ENCODE measurements at places on chromosomes 2 and 18. TPM values are rescaled to one million over a fixed set of nuclear protein-coding genes. Genes with fewer than 3 reads are reported as not detected.
A peak's percentile ranks its signal among the peaks of the same experiment; 100 is the strongest.

DNA sequence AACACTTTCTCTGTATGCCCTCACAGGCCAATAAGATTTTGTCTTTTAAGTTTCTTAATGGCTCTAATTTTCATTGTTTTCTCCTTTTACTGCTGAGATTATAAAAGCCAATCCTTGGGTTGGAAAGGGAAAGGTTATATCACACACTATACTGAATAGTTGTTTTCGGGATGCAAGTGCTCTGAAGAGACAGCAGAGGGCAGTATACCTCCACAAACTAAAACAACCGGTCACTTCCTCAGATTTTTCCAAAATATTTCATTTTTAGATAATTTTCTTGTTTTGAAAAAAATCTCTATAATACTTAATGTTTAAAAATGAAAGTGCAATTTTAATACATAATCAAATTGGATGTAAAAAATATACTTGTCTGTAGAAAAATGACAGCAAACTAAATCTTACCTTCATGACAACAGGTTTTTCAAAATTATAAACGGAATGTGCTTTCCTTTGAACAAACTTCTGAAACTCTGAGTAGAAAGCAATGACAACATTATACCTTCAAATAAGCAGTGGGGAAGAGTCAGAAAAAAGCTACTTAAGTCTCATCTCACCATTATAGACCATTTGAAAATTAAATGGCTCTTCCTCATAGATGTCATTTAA lies 82.7 kb downstream of the ORC4 start:
- H3K27me3 ChIP-seq = no peaks in the 10 kb centered on the region
- H3K27ac ChIP-seq = no peak overlapping the region
- peaks cover 3% of the 10 kb centered on the region for H3K36me3 ChIP-seq
- no peak overlapping the region for H3K4me3 ChIP-seq
- no peaks in the 10 kb centered on the region for H3K4me1 ChIP-seq
- no peak for DNase-seq

GRCh38 chr2:21627938-21628337 lies 504.2 kb downstream of the TDRD15 start:
- no peaks in the 10 kb centered on the region for H3K36me3 ChIP-seq
- no peak overlapping the region for H3K27ac ChIP-seq
- no peak for DNase-seq
- H3K4me3 ChIP-seq = no peak overlapping the region
- no peaks in the 10 kb centered on the region for H3K4me1 ChIP-seq

DNA sequence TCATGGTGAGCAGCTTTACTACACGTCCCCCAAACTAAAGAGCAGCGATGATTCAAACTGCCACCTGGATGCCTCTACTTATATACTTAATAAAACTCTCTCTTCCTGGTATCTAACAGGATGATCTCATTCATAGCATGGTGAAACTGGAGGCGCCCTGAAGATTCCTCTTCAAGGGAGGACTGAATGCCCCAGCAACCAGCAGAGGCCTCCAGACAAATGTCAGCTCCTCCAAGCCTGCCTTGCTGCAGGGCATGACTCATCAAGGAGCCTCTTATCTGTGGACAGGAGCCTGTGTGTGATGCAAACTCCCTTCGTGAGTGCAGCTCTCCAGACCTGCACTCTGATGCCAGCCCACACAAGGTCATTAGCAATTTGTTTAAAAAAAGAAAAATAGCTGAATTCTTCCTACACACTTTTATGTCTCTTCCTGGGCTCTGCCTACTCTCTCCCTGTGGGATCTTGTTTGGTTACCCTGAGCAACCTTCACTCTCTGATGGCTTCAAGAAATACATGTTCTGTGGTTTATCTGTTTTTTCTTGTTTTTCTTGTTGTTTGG lies 30.2 kb downstream of the LONRF2 start:
- H3K27ac ChIP-seq = no peak overlapping the region
- DNase-seq = peak; percentile 69
- peaks cover 9% of the 10 kb centered on the region for H3K27me3 ChIP-seq
- no peaks in the 10 kb centered on the region for H3K36me3 ChIP-seq

DNA sequence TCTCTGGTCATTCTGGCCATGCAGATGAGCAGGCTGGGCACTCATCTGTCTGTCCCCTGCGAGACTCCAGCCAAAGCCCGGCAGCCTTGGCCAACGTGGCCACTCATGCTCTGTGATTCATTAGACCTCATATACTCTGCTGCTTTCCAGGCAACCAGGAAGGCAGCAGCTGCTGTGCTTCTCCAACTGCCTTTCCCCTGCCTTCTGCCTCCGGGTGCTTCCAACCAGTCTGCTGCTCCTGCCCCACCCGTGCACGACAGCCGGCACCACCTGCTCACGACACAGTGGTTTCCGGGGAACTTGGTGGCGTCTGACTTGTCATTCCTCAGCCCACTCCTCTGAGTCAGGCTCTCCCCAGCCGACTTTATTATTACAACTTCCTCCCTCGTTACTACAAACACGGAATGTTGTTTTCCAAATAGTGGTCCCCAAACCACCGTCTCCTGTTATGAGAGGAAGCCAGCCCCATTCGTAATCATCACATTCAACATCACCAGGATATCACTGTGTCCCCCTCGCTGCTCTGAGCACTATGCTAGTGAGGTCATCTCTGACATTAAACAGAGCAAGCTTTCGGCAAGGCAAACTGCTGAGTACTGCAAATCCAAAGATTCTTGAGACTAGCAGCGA lies 392.4 kb downstream of the ALK start:
- peaks cover 24% of the 10 kb centered on the region for H3K27me3 ChIP-seq
- H3K4me3 ChIP-seq = no peak overlapping the region
- no peak overlapping the region for H3K27ac ChIP-seq
- DNase-seq = no peak
- H3K36me3 ChIP-seq = no peaks in the 10 kb centered on the region
- peaks cover 6% of the 10 kb centered on the region for H3K4me1 ChIP-seq

- H3K36me3 ChIP-seq = peaks cover under 1% of the 10 kb centered on the region
- no peak overlapping the region for H3K4me3 ChIP-seq
- no peak for DNase-seq
- peaks cover 19% of the 10 kb centered on the region for H3K27me3 ChIP-seq
- H3K4me1 ChIP-seq = peaks cover 2% of the 10 kb centered on the region
- no peak overlapping the region for H3K27ac ChIP-seq
Observed at GRCh38 chr2:172677363-172677762, 58.3 kb upstream of the RAPGEF4 start.

- peaks cover 27% of the 10 kb centered on the region for H3K27me3 ChIP-seq
- DNase-seq = no peak
- H3K4me3 ChIP-seq = no peak overlapping the region
- no peak overlapping the region for H3K27ac ChIP-seq
- H3K36me3 ChIP-seq = no peaks in the 10 kb centered on the region
Observed at GRCh38 chr2:69100220-69100723, 87.3 kb downstream of the ANTXR1 start.

DNA sequence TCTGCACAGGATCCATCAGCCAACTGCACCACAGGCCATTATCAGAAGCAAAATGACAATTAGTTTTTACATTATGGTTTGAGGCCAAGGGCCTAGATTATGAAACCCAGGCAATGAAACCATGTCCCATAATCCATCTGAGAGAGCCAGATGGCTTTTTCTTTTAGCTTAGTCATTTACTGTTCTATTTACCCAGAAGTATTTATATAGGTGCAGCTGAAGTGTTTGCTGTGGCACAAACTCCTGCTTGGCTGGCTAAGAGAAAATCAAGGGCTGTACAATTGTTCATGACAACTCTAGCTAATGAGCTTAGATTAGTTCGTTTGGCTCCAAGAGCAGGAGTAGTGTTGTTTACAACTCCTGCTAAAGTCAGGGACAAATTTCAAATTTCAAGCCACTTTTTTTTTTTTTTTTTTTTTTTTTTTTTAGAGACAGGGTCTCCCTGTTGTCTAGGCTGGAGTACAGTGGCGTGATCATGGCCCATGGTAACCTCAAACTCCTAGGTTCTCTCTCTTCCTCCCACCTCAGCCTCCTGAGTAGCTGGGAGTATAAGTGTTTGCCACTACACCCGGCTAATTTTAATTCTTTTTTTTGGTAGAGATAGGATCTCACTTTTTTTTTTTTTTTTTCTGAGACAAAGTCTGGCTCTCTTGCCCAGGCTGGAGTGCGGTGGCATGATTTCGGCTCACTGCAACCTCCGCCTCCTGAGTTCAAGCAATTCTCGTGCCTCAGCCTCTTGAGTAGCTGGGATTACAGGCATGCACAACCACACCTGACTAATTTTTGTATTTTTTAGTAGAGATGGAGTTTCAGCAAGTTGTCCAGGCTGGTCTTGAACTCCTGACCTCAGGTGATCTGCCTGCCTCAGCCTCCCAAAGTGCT lies 18.4 kb upstream of the REV1 start:
- peaks cover 6% of the 10 kb centered on the region for H3K27me3 ChIP-seq
- peaks cover 9% of the 10 kb centered on the region for H3K4me1 ChIP-seq
- H3K36me3 ChIP-seq = no peaks in the 10 kb centered on the region
- no peak for DNase-seq
- no peak overlapping the region for H3K27ac ChIP-seq

DNA sequence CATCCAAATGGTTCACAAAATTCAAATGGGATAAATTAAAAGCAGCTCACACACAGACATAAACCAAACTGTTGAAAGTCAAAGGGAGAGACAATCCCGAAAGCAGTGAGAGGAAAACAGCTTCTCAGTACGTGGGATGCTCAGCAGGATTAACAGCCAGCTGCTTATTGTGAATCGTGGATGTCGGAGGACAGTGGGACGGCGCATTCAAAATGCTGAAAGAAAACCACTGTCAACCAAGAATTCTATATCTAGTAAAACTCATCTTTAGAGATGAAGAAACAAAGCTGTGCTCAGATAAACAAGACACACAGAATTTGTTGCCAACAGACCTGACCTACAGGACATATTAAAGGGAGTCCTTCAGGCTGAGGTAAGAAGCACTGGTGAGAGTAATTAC lies 102.9 kb downstream of the NFATC1 start:
- H3K36me3 ChIP-seq = peaks cover 31% of the 10 kb centered on the region
- no peak overlapping the region for H3K4me3 ChIP-seq
- no peak overlapping the region for H3K27ac ChIP-seq
- H3K27me3 ChIP-seq = no peaks in the 10 kb centered on the region
- H3K4me1 ChIP-seq = no peaks in the 10 kb centered on the region

DNA sequence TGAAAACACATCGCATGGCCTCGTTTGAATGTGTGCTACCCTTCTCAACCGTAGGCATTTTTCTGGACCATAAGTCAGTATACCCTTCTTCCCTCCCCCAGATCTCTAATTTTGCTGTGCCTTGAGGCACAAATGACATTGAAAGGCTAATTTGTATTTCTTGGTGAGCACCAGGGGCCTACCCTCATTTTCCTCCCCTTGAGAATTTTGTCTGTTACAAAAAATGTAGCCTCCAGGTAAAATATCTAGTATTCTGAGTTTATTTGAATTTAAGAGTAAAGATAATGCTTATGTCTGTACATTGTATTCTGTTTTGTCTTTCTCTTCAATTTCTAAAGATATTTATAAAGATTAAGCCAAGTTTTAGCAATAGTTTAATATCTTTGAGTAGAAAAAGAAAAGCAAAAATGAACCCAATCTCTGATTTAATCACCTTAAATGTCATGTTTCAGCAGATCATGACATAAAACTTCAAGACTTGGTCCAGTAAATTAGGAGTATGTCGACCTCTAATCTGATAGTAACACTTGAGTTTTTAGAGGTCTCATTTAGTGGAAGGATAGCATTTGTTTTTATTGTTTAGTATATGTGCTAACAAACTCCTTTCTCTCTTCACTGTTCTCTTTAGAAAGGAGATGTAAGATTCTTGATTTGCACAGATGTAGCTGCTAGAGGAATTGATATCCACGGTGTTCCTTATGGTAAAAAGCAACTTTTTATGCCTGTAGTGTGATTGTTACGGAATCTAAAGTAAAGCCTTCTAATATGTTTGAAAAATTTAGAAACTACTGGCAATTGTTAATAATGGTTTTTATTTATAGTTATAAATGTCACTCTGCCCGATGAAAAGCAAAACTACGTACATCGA lies 36.4 kb downstream of the DDX1 start:
- peaks cover 57% of the 10 kb centered on the region for H3K36me3 ChIP-seq
- H3K27ac ChIP-seq = no peak overlapping the region
- no peak for DNase-seq
- no peaks in the 10 kb centered on the region for H3K4me1 ChIP-seq
- no peaks in the 10 kb centered on the region for H3K27me3 ChIP-seq
- H3K4me3 ChIP-seq = no peak overlapping the region

DNA sequence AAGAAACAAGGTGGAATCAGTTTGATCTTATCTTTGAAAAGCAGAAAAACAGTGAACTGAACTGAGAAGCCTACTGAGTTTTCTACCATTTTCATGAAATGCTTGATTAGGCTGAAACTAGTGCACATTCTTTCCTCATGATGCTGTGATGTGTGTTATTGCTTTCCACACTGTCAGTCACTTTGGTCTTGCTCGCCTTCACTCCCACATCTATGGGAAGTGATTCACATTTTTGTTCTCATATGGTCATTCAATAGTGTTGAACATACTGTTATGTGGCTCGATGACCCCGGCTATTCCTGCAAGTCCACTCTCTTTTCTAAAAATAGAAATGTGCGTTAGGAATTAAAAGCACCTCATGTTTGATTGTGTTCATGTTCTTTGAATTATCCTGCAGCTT lies 129.7 kb downstream of the TGIF1 start:
- H3K27ac ChIP-seq = no peak overlapping the region
- H3K27me3 ChIP-seq = no peaks in the 10 kb centered on the region
- no peak for DNase-seq

- peaks cover 5% of the 10 kb centered on the region for H3K27me3 ChIP-seq
- H3K4me3 ChIP-seq = no peak overlapping the region
- H3K27ac ChIP-seq = no peak overlapping the region
- no peaks in the 10 kb centered on the region for H3K36me3 ChIP-seq
Observed at GRCh38 chr2:25891672-25892071, 13.4 kb upstream of the ASXL2 start.

GRCh38 chr2:179273461-179273962 lies 8.9 kb upstream of the SESTD1 start:
- H3K27ac ChIP-seq = no peak overlapping the region
- H3K36me3 ChIP-seq = no peaks in the 10 kb centered on the region
- DNase-seq = no peak
- H3K4me3 ChIP-seq = no peak overlapping the region

- H3K27me3 ChIP-seq = peaks cover 6% of the 10 kb centered on the region
- peaks cover 10% of the 10 kb centered on the region for H3K4me1 ChIP-seq
- H3K27ac ChIP-seq = no peak overlapping the region
- no peaks in the 10 kb centered on the region for H3K36me3 ChIP-seq
- no peak for DNase-seq
Observed at GRCh38 chr2:205614965-205615364, 67.3 kb upstream of the NRP2 start.

The KCNIP3 gene
- not detected for total RNA-seq

The PLGLB2 gene
- 0.85 TPM for total RNA-seq

All from activated CD8-positive, alpha-beta memory T cell treated with anti-CD3 and anti-CD28 coated beads, Interleukin-2, amount 10 ng/mL, durations not matched to agents 7 days and 5 days (primary cell).